H9 (cell line): ENCODE measurements at places on chromosomes 5 and 9. TPM values are rescaled to one million over a fixed set of nuclear protein-coding genes. Genes with fewer than 3 reads are reported as not detected.

CCDC171 gene
- total RNA-seq, result 2.4 TPM in 2 replicates

IL5 gene
- total RNA-seq, result not detected in 2 replicates

RFESD gene
- 1.7 and 2.6 TPM in 2 replicates for total RNA-seq

IRX4 gene
- 3.2 and 3.4 TPM in 2 replicates for total RNA-seq

ZBTB34 gene
- total RNA-seq, result 15.6 and 15.8 TPM in 2 replicates

ALDH7A1 gene
- total RNA-seq, result 142 and 148 TPM in 2 replicates
